ENCODE measurements at places on chromosomes 16 and 17. TPM values are rescaled to one million over a fixed set of nuclear protein-coding genes. Genes with fewer than 3 reads are reported as not detected.
A peak's percentile ranks its signal among the peaks of the same experiment; 100 is the strongest.

Gene COX6A2
- not detected for total RNA-seq

Gene NLRC3
- 94.6 TPM for total RNA-seq

Gene ZSCAN10
- total RNA-seq, result 0.23 TPM

Gene TAC4
- not detected for total RNA-seq

Gene RCVRN
- total RNA-seq, result not detected

Gene CACNG4
- not detected for total RNA-seq

Gene EVI2B
- 52.6 TPM for total RNA-seq

Gene GOSR2
- total RNA-seq, result 51.5 TPM

Gene SLC5A10
- not detected for total RNA-seq

Gene TBX6
- 1.3 TPM for total RNA-seq

Gene SLC43A2
- total RNA-seq, result 0.55 TPM

GRCh38 chr17:8744086-8744785, 400 bp downstream of the CCDC42 start:
- DNase-seq, result no peak

- DNase-seq, result no peak
Measured at GRCh38 chr16:75011634-75012307, 12.9 kb downstream of the ZNRF1 start.

DNA sequence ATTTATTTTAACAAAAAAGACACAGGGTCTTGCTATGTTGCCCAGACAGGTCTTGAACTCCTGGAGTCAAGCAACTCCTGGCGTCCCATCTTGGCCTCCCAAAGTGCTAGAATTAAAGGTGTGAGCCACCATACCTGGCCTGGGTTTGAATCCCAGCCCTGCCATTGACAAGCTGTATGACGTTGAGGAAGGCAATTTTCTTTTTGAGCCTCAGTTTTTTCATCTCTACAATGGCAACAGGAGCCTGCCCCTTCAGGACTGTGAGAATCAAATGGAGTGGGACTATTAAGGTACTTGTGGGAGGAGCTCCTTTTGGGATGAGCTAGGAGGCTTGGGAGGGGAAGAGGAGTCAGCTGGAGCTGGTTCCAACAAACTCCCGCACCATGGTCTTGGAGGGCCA, 6.2 kb downstream of the RARA start:
- DNase-seq, result no peak

- DNase-seq, result no peak
Measured at GRCh38 chr17:79024901-79025737, 1.1 kb downstream of the C1QTNF1 start.

- DNase-seq, result no peak
Measured at GRCh38 chr17:17917394-17917793, 54.8 kb downstream of the TOM1L2 start.

GRCh38 chr17:339193-340061, 13.2 kb downstream of the RPH3AL start:
- no peak for DNase-seq

- DNase-seq, result no peak
Measured at GRCh38 chr17:34390649-34391048, 27.6 kb upstream of the CCL1 start.

DNA sequence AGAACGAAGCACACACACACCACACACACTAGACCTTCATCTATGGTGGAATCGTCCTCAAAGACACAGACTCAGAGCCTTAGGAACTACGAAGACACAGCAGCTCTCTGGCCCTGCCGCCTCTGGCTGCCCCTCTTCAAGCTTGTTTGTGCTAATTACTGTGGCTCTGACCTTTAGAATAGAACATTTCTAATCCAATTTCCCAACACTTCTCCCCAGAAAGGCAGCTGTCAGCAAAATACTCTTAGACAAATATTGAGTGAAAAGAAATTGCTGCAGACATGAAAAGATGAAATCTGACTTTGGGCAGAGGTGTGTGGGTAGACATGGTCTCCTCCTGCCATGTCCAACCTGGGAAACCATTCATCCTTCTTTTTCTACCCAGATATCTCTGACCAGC, 152.0 kb upstream of the DNAH9 start:
- DNase-seq, result no peak

DNA sequence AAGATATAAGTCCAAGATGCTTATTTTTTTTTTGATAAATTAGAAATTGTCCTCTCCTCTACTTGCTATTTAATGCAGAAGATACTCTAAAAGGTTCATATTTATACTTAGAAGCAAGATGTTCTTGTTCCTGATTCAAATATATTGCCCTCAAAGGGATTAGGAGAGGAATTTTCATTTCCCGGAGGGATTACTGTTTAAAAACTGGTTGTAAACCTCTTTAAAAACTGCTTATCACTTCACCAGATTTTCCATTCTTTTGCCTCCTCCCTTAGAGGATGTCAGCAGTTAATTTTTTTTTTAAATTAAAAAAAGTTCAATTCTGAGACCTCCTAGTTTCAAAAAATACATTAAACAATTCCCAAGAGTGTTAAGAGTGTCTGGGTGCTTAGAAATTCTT, 2.8 kb downstream of the TENT4B start:
- no peak for DNase-seq

DNA sequence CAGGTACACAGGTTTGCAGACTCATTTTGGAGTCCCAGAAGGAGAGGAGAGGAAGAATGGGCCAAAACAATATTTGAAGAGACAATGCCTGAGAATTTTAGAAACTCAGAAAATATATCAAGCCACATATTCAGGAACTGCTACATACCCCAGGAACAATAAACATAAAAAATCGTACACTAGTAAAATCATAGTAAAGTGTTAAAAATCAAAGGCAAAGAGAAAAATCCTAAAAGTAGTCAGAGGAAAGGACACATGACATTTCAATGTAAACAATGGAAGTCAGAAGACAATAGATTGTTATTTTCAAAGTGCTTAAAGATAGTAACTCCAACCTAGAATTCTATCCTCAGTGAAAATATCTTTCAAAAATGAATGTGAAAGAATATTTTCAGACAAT, 28.5 kb upstream of the NACA2 start:
- DNase-seq, result no peak

DNA sequence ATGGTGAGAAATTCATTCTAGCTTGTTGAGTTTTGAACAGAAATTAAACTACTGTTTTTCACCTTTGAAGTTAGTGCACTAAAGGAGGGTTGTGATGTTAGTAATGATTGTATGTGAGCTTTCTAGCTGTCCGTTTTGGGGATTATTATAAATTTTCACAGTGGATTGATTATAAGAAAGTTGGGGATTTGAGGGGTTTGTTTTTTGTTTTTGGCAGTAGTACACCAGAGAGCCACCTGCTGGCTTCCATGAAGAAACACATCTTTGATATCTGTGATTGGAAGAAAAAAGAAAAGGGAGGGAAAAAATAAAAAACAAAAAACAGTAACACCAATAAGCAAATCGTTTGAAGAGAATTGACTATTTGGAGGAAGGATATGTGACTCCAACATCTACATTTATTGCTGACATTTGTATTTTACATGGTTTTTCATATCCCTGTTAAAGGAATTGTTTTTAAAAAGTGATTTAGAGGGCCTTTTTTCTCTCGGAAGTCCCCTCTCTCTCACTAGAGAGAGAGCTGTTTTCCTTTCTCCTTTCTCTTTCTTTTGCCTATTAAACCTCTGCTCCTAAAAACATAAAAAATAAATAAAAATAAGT, 1469.5 kb upstream of the GOT2 start:
- DNase-seq, result no peak

DNA sequence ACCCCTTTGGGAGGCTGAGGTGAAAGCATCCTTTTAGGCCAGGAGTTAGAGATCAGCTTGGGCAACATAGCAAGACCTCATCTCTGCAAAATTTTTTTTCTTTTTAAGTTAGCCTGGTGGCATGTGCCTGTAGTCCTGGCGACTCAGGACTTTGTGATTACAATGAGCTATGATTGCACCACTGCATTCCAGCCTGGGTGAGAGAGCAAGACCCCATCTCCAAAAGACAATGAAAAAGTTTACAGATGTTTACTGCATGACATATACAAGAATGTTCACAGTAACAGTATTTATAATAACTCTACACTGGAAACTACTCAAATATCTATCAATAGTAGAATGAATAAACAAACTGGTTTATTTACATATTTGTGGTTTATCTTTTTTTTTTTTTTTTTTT, 33.1 kb upstream of the CCL22 start:
- DNase-seq, result no peak

GRCh38 chr16:2999929-3000328, 12.8 kb upstream of the CLDN9 start:
- DNase-seq, result no peak

- DNase-seq, result peak; percentile 82
Measured at GRCh38 chr16:68069511-68070248, 15.5 kb upstream of the NFATC3 start.

GRCh38 chr16:55671206-55671973, 15.6 kb downstream of the SLC6A2 start:
- no peak for DNase-seq

- no peak for DNase-seq
Measured at GRCh38 chr17:58537266-58537665, 22.8 kb upstream of the MTMR4 start.

GRCh38 chr17:55641676-55642081, 81.0 kb downstream of the TMEM100 start:
- peak; percentile 36 for DNase-seq

DNA sequence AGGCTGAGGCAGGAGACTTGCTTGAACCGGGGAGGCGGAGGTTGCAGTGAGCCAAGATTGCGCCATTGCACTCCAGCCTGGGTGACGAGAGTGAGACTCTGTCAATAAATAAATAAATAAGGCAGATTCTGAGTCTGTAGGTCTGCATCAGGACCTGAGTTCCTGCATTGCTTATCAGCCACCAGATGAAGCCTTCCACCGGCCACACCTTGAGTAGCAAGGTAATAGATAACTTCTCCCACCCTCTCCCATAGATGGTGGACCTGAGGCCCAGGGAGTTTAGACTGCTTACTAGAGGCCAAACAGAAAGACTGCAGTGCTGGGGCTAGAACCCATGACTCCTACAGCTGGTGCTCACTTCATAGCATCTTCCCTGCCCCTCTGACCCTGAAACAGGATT, 22.1 kb downstream of the ZP2 start:
- no peak for DNase-seq

- DNase-seq, result no peak
Measured at GRCh38 chr17:16997514-16998429, 25.9 kb upstream of the TNFRSF13B start.

DNA sequence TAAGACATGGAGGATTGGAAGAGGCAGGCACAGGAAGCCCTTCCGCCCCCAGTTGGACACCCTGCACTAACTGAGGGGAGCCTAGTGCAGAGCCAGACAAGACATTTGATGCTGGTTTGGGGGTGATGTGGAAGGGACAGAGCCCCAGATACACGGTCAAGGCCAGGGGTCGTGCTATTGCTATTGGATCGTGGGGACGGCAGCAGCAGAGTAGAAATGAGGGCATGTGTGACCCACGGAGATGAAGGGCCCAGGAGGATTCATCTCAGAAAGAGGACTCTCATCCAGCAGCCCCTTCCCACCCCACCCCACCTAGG, 2.0 kb upstream of the VAMP2 start:
- peak; percentile 60 for DNase-seq

- DNase-seq, result no peak
Measured at GRCh38 chr17:49370971-49371834, 9.2 kb upstream of the ZNF652 start.

GRCh38 chr17:45703348-45703747, 80.8 kb upstream of the CRHR1 start:
- no peak for DNase-seq

DNA sequence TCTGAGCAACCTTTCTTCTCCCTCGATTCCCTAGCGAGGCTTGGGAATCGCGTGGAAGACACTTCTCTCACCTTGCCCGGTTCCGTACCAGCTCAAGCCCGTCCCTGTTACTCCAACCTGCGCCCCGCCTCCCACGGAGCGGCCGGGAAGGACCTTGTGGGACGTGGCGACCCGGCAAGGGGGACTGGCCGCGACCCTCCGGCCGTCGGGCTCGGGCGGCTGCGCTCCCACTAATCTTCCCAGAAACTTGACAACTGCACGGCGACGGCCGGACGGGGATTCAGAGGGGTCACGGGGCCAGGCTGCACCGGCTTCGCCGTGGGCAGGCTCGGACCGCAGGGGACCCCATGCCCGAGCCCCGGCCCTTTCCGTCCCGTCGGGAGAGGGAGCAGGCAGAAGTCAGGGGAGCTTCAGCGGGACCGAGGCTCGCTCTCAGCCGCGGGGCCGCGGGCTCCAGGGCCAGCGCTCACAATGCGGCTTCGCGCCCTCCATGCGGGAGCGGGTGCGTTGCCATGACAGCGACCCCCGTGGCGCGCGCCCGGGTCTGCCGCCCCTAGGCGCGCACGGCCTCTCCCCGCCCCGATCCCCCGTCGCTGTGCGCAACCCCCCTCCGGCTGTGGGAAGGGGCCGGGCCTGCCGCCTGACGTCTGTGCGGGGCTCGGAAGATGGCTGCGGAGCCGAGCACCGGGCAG, at the start of gene SGSM2:
Gene SGSM2, plus strand, starts transcription at position 650 of the 692 bp plus-strand sequence. CDS start 188 bp downstream, outside the sequence.
- DNase-seq, result peak; percentile 74

- DNase-seq, result no peak
Measured at GRCh38 chr16:49833796-49834530, 21.9 kb downstream of the ZNF423 start.

DNA sequence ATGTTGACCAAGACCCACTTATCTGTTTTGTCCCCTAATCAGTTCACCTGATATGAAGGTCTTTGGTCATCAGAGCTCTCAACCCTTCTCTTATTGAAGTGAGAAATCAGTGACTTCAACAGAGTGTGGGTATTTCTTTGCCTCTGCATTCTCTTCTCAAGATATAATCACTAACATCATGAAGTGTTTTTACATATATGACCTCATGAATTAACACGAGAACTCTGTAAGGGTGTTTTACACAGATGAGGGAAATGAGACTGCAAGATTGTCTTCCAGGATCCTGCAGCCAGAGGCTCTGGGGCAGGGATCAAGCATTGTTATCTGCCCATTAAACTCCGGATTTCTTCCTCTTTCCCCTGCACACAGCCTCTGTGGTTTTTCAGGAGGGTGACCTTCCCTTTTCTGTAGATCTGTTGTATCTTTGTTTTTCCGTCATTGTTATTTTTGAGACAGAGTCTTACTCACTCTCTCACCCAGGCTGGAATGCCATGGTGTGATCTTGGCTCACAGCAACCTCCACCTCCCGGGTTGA, 22.7 kb downstream of the LCMT1 start:
- DNase-seq, result no peak

- DNase-seq, result no peak
Measured at GRCh38 chr16:57619606-57620334, 8.7 kb upstream of the ADGRG1 start.

- DNase-seq, result no peak
Measured at GRCh38 chr17:30926516-30926915, 4.8 kb downstream of the ADAP2 start.

- no peak for DNase-seq
Measured at GRCh38 chr16:73036074-73036826, 11.7 kb downstream of the ZFHX3 start.

DNA sequence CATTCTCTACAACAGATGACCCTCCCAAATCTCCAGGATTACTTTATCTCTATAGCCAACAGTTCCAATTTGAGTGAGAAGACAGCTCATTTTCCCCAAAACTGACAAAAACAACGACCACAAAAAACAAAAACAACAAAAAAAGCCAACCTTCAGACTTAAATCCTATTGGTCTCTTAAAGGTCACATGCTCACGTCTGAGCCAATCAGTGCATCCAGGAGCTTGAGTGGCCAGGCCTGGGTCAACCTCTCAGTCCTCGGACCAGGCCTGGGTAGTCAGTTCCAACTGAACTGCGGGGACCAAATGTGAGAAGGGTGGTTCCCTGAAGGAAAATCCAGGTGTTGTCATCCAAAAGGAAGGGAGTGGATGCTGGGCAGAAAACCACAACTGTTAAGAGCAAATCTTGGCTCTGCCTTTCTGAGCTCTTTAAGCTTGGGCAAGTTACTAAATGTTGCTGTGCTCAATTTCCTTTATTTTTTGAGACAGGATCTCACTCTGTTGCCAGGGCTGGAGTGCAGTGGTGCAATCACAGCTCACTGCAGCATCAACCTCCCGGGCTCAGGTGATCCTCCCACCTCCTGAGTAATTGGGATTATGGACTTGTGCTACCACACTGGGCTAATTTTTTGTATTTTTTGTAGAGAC, 43.0 kb upstream of the MSI2 start:
- no peak for DNase-seq

All from activated CD8-positive, alpha-beta T cell treated with anti-CD3 and anti-CD28 coated beads, Interleukin-2, amount 10 ng/mL, durations not matched to agents 7 days and 5 days (primary cell).